ENCODE measurements at places on chromosomes 16 and 17.

DNA sequence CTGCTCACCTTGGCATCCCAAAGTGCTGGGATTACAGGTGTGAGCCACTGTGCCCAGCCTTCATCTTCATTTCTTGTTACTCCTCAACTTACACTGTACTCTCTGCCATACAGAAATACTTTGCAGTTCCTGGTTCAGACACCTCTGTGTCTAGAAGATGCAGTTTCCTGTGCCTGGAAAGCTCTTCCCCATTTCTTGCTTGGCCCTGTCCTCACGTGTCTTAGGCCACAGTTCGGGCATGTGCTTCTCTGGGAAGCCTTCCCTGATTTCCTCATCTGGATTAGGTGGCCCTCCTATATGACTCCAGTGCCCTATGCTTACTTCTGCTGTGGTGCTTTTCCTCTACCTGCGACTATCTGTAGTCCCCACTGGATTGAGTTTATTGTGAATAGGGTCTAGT, 26.5 kb upstream of the CDR2 start:
- no peak for DNase-seq

GRCh38 chr17:11023639-11024479, 186.0 kb upstream of the PIRT start:
- no peak for DNase-seq

- no peak for DNase-seq
Observed at GRCh38 chr16:54176376-54176901, 110.1 kb downstream of the IRX3 start.

GRCh38 chr17:14437176-14437575, 136.3 kb downstream of the HS3ST3B1 start:
- DNase-seq: no peak

GRCh38 chr17:30808785-30809286, 15.7 kb downstream of the CRLF3 start:
- no peak for DNase-seq

GRCh38 chr17:64066716-64067115, 46.3 kb upstream of the ICAM2 start:
- DNase-seq: no peak

DNA sequence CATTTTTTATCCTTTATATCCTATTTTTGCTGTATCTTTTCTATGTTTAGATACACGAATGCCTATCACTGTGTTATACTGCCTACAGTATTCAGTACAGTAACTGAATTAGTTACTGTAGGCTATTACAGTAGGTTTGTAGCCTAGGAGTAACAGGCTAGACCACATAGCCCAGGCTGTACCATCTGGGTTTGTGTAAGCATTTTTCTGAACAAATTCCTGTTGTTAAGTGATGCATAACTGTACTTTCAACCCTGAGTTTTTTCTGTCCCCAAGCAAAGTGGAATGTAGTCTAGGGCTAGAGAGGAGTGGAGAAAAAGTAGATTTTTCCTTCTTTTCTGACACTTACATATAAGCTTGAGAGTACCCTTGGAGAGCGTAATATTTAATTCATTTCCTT, 282.1 kb downstream of the HS3ST3B1 start:
- DNase-seq: no peak

DNA sequence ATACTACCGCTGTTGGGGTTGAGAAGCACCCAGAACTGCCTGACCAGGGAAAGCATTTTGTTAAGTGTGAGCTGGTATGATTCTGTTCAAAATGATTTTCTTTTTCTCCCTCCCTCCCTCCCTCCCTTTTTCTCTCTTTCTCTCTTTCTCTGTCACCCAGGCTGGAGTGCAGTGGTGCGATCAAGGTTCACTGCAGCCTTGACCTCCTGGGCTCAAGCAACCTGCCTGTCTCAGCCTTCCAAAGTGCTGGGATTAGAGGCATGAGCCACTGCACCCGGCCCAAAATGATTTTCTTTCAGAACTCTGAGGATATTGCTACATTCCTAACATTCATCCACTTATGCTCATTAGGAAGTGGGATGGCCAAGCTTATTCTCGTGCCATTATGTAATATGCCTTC, 41.3 kb downstream of the SLC47A1 start:
- DNase-seq: no peak

DNA sequence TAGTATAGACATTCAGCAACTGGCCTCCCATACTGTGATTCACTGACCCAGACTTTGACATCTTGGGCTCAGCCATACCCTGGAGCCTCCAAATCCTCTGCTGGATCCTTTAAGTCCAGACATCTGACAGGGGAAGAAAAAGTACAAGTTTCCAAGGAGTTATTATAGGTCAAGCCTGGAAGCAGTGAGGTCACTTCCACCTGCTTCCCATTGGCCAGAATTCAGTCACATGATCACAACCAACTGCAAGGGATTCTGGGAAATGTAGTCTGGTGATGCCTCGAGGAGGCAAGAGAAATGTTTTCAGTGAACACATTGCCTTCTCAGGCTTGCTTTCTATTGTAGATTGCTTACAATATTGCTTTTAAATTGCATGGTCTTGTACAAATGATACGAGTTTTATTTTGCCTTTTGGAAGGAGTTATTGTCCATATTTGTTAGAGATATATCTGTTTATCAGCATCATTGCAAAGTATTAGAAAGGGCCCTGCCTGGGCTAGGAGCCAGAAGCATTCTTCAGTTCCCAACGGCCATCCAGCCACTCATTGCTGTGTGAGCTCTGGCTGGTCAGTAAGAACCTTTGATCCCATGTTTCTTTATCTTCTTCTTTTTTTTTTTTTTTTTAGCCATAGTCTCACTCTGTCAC, 696.9 kb downstream of the WWOX start:
- DNase-seq: no peak

- DNase-seq: no peak
Observed at GRCh38 chr17:35212668-35213067, 18.5 kb upstream of the SLC35G3 start.

- no peak for DNase-seq
Observed at GRCh38 chr17:40317345-40317873, 8.4 kb downstream of the RARA start.

- DNase-seq: peak; percentile 17
Observed at GRCh38 chr17:41338961-41339485, 11.6 kb downstream of the KRT33A start.

DNA sequence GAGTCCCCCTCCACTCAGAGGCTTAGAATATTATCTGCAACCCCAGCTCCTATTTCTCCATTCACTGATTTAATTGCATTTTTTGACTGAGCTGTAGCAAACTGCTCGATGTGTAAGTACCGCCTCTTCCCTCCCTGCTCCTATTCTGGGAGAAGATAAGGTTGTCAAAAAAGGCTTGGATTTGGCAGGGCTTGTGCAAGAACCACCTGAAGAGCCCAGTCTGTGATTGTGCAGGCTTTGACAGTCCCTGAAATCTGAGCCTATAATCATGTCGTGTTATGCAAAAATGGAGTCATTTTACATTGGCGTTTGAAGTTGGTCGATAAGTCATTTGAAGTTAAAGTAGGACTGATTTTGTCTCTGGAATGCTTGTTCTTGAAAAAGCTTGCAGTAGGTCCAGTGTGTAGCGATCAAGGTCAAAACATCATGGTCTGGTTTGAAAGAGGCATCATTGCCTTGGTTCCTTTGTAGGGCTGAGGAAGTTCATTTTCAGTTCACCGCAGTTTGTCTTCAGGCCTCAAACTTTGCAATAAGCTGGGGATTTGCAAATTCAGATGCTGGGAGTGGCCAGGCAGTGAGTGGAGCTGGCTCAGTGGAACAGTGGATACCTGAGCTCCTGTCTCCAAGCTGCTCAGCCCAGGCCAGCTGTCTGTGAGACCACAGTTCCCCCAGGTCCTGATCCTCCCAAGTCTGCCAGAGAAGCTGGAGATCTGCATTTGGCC, 68.8 kb downstream of the KATNIP start:
- no peak for DNase-seq

DNA sequence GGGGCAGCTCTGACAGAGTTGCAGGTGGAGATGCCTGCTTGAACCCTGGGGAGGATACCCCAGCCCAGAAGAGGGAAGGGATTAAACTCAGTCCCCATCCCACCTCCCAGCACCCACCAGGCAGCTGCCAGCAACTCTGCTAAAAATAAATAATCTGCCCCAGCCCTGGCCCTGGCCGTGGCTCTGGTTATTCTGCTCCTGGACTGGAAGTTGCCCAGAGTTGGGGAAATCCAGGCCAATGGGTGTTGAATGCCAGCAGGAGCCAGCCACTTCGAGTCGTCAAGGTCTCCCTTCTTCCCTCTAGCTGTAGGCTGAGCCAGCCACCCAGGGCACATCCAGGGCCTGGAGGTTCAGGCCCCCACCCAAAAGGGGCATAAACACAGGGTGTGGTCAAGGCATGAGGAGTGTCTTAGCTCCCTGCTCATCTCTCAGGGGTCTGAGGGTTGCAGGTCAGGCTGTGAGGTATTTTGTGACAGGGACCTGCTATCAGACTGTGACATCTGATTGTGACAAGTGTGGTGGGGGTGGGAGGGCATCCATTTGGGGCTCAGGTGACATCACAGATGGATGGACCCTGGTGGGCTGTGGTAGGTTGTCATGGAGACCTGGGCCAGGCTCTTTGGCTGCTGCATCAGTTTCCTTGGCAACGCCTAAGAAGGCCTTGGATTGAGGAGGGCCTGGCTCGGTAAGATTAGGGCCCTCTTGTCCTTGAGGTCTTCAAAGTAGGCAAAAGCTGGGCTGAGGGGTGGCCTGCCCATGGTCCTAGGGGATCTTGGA, 1.0 kb upstream of the RRAD start:
- no peak for DNase-seq

DNA sequence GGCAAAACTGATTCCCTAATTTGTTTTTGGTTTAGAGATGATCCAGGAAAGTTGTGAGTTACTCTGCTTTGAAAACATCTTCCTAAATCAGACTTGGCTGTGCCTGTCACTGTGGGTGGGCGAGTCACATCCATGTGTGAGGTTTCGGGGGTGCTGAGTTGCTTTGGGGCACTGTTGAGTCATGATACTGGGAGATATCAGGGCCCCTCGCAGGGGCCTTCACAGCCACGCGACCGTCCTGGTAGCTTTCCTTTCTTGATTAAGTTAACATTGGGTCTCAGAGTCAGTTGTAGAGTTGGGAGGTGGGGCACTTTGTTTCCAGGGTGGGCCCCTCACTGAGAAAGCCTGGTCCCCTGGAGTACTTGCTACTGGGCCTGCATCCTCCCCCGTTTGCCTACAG, 58.3 kb upstream of the LGALS9 start:
- DNase-seq: no peak

DNA sequence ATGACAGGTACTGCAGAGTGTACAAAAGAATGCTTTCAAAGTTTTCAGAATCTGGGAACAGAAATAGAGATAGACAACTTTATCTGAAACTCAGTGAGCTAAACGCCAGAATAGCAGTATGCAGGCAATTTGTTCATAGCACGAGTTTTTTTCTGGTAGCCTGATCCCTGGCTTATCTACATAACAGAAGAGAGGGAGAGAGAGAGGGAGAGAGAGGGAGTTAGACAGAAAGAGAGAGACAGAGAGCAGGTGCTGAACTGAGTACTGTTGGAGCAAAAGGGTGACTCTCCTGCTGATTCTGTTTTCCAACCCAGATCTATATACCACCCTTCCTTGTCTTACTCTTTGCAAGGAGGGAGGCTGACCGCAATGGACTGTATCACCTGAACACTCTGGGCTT, 388.0 kb upstream of the CA10 start:
- no peak for DNase-seq

DNA sequence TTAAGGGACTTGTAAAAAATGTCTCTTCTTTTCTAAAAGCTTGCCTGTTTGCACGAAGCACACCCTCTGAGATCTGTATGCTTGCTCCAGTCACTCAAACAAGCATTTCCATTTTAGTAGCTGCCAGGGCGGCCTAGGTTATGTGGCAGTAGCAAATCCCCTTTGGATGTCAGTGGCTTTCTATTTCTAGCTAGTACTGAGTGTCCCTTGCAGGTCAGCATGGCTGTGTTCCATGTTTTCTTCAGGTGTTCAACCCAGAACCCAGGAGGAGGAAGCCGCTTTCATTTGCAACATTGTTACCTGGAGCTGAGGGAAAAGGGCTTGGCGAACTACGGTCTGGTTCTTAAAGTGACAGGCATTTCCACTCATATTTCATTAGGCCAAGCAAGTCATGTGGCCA, 36.4 kb downstream of the FOXL1 start:
- no peak for DNase-seq

GRCh38 chr16:50373345-50373701, 4.5 kb upstream of the BRD7 start:
- no peak for DNase-seq

DNA sequence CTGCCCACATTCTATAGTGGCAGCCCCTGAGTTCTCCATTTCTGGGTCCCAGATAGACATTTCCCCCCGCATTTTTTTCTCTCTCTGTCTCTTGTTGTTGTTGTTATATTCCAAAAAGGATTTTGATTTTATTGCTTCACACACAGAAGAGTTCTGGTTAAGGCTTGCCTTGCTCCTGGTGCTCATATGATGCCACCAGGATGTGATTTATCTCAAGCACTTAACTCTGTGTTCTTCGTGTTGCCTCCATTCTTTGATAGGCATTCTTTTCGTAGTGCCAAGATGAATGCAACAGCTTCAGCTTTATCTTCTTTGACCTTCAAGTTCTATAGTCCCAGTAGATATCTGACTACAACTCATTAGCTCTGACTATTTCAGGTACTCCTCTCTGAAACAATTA, 9.1 kb downstream of the ITGA3 start:
- DNase-seq: no peak

DNA sequence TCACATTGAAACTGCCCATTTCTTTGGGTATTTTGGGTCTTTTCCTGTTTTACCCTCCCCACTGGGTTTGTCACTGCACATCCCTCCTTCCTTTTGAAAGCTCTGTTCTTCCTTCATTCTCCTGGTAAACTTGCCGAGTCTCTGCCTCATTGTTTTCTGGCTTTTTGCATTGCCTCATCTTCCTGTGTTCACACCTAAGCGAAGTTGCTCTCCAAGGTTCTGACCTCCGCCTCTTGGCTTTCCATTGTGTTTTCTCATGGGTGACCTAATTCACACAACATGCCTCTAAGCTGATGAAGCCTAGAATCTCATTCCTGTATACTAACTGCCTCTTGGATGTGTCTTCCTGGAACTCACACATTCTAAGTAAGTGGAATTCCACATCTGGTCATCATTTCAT, 1096.1 kb upstream of the EEF2KMT start:
- DNase-seq: no peak

DNA sequence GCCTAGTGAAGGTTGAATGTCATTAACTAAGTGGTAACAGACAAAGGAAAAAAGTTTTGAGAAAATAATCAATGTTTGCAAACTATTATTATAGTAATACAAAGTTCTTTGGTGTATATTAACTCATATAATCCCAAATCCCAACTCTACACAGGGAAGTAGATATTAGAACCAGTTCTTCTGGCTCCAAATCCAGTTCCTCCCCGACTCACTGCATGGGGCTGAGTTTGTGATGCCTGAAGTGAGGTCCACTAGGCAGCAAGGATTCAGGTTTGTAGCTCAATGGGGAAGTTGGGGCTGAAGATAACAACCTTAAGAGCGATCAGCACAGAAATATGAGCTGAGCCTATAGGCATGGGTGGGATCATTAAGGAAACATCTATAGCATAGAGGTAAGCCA, 5.6 kb upstream of the SYNRG start:
- DNase-seq: no peak
